NCI-H1092 treated with DMSO at 0.1 percent for 48 hours (cell line): ENCODE measurements at places on chromosomes 1 and 21.

DNA sequence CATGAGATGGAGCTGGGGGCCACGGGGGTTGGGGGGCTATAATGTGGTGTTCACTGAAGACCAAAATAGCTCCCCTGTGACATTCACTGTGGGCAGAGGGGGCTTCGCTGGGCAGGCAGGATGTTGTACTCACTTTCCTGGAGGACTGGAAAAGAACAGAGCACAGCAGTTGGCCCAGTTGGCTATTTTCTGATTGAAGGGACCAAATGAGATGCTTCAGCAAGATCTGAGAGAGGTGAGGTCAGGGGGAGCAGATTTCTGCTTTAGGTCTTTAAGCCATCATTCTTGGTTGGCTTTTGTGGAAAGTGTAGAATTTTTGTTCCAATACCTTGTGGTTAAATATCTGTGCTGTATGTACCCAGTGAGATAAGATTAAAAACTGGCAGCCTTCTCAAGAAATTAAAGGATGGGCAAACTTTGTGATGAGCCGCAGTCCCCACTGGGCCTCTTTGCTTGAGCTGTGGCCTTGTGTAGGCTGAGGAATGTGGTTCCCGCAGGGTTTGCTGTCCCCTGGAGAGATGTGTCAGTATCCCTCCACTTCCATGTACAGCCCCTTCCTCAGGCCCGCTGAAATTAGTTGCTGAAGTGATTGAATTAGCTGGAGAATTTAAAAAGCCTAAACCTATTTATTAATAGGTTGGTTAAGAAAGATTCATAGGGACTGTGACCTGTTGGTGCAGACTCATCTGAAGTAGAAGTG is 80.7 kb downstream of the ATP5PO start:
- DNase-seq: no peak

DNA sequence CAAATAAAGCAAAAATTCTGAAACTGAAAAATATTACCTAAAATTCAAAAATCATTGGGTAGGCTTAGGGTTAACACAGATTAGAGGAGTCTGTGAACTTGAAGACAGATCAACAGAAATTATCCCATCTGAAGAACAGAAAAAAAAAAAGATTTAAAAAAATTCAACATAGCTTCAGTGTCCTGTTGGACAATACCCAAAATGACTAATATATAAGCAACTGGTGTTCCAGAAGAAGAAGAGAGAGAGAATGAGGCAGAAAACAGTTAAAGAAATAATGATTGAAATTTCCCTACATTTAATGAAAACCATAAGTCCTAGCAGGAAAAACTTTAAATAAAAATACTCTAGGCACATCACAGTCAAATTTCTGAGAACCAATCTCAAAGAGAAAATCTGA is 31.5 kb downstream of the TMCO1 start:
- DNase-seq: no peak

GRCh38 chr1:22325531-22326371 is 125.9 kb upstream of the ZBTB40 start:
- no peak for DNase-seq

- no peak for DNase-seq
Measured at GRCh38 chr21:44006656-44007055, 5.5 kb upstream of the TRAPPC10 start.

DNA sequence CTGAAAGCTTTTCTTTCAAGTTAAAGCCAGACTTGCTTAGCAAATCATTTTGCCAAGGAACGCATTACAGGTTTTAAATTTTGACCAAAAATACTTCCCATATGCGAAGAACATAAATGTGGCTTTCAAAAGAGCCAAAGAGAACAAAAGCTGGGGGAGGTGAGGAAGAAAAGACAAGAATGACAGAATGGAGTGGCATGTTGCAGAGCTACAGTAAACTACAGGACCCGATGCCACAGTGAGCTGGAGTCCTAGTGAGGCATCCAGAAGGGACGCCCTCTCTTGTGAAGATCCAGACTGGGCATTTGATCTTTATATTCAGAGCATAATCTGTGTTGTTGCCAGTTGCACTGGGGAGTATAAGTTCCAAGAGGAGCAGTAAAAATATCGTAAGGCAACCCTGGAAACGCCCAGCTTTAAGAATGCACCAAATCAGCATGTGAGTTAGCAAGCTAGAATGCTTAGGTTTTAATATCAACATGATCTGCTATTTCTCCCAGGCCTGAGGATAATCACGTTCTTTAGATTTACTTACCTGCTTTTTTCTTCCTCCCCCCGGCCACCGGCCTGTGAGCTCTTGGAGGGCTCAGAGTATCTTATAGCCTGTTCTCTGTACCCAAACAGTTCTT is 48.4 kb upstream of the HOOK1 start:
- no peak for DNase-seq

GRCh38 chr1:101379950-101380349 is 143.1 kb downstream of the S1PR1 start:
- DNase-seq: no peak

DNA sequence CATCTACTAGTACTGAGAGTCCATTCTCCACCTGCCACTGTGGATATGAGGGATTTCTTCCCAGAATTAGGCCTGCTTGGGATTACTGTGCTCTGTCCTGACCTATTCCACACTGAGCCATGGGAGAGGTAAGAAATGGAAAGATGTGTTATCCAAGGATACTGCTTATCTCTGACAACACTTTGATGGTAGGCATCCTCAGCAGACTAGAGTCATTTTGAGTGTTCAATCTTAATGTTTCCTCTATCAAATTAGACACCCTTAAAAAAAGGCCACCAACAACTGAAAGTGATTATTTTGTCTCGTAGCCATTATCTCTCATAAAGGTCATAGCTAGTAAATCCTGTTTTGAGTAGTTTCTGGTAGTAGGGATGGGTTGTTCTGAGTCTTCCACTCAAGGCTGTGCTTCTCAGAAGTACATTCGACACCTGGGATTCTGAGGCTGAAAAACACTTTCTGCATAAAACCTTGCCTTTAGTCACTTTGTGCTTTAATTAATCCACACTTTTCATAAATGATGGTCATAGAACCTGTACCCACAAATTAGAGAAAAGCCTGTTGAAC is 8.8 kb downstream of the ATPAF1 start:
- no peak for DNase-seq

DNA sequence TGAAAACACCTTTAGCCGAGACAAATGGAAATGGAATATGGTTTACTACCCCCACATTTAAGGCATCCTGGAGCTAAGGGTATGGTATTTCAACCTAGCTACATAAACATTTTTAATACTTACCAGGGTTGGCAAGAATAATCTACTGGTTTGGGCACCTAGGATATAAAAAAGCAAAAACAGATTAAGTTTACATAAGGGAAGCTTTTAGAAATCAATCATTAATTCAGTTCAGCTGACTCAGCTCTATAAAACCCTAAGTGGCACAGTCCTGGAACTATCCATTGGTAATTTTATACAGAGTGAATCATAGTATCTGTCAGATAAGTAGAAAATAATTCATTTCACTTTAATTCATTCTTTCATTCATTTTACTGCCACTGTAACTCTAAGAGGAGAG is 355.2 kb downstream of the VAV3 start:
- DNase-seq: no peak

- no peak for DNase-seq
Measured at GRCh38 chr1:183578856-183579255, 11.4 kb downstream of the NCF2 start.

GRCh38 chr1:6588128-6588892 is 8.5 kb downstream of the ZBTB48 start:
- no peak for DNase-seq

DNA sequence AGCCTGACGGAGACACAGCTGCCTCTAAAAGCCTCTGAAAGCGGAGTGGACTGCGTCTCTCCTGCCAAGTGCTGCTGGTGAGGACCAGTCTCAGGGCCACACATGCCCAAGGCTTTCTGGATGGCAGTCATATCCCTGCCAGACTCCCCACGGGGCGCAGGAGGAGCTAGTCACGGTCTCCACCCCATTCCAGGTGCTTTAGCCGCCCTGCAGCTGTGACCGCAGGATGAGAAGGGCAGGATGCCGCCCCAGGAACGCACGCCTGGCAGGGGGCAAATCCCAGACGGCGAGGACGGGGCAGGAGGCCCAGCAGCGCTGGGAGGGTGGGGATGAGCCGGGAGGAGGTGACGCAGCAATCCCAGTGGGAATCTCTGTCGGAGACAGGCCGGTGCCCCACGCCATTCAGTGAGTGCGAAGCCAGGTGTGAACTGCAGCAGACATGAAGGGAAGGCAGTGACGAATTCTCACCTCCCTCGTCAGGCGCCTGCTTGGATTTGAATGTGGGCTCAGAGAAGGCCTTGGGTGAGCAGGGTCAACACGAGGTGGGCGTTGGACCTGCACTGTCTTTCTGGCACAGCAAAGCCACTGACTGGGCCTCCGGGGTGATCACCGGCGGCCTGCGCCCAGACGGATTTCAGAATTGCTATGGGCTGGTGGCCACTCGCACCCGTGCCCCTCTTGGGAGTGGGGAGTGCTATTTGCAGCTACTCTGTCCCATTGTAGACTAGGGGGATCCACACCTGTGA is 38.5 kb upstream of the SLC19A1 start:
- DNase-seq: no peak

DNA sequence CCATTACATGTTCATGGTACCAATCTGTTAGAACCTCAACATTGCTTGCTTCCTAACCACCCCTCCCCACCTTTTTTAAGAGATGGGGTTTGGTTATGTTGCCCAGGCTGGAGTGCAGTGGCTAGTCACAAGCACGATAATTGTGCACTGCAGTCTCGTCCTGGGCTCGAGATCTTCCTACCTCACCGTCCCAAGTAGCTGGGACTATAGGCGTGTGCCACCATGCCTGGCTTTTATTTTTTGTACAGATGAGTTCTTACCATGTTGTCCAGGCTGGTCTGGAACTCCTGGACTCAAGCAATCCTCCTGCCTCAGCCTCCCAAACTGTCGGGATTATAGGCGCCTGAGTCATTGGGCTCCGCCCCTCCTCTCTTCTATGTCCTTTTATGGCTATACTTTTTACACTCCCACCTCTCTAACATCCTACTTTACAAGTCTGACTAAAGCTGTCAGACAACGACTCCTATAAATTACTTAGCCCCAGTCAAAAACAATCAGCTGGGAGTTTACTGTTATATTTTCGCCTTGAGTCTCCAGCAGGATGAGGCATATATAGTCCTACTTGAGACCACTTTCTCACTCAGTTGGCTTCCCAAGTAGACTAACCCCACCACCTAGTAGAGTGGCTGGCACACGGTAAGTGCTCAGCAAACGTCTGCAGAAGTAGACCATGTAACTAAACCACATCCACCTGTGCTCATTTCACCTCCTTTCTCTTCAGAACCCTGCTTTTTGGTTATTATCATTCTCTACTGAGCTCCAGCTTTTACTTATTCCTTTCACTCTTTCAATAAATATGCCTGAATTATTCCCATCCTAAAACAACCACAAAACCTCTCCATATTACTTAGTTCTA is 13.8 kb downstream of the ENSA start:
- DNase-seq: no peak

GRCh38 chr21:37546949-37547614 is 180.5 kb downstream of the DYRK1A start:
- no peak for DNase-seq

- peak; percentile 78 for DNase-seq
Measured at GRCh38 chr1:234722270-234722704, 112.3 kb upstream of the IRF2BP2 start.

GRCh38 chr1:114097109-114097508 is 56.6 kb downstream of the SYT6 start:
- DNase-seq: no peak

DNA sequence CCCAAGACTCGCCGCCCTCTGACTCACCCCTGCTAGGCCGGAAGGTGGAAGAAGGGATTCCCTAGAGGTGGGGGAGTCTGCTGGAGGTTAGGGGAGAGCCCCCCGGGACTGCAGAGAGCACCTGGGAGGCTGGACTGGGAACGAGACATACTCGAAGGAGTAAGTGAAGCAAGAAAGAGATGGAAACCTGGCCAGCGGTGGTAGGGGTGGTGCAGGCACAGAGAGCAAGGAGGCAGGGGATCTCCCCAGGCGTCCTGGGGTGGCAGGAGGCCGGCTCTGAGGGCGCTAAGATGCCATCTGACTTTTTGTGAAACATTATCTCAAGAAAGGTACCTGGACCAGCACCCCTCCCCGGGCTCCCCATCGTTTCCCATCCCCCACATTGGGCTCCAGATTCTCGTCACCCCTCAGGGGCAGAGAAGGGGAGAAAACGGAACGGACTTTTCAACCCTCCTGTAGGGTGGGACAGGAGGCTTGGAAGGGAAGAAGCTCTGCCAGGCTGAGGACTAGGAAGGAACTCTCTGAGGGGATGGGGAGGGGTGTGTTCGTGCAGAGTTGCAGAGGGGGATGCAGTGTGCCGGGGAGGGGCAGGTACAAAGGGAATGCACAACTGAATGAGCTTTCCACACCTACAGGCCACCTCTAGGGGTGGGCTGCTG is 708 bp downstream of the CHRNB2 start:
- DNase-seq: no peak

GRCh38 chr1:186195377-186195931 is 179.6 kb downstream of the TPR start:
- DNase-seq: no peak

DNA sequence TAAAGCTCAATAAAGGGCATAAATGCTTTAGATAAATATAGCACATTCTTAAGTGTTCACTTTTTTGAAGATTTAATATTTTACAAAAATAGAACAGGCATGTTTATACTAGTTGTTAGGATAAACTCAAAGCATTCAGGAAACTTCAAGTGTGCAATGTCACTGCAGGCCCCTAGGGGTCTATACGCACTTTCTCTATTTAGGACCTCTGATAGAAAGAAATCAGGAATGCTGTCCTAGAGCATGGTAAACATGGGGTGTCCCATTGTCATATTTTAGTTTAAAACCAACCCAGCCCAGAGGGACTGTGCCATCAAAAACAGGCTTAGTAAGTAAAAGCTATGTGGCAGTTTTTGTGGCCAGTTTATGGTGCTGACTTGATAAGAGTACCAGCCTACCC is 102.2 kb downstream of the BARHL2 start:
- DNase-seq: no peak

DNA sequence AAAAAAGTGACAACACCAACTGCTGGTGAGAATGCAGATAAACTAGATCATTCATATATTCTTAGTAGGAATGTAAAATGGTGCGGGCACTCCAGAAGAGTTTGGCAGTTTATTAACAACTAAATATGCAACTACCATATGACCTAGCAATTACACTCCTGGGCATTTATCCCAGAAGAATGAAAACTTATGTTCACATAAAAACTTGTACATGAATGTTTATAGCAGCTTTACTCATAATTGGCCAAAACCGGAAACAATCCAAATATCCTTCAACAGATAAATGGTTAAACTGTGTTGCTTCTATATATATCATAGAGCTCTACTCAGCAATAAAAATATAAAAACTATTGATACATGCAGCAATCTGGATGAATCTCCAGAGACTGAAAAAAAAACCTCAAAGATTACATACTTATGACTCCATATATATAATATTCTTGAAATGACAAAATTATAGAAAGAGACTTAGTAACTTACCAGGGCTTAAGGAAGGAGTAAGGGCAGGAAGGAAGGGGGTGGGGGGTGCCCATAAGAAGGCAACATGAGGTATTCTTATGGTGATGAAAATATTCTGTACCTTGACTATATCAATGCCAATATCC is 99.9 kb downstream of the KCNH1 start:
- DNase-seq: no peak

DNA sequence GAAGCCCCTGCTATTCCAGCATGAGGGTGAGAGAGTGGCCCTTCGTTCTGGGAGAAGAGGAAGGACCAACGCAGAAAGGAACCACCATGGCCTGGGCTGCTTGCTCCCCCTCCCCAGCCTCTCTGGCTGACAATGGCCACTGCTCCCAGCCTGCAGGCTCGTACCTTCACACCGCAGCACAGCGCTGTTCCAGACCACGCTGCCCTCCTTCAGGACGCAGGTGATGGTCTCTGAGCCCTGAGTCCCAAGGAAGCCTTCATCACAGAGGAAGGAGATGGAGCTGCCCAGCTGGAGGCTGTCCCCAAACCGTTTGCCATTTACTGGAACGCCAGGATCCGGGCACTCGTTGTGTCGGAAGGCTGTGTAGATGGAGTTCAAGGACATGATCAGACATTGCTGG is 124.9 kb upstream of the HMGB4 start:
- no peak for DNase-seq
